Cardiac septum (tissue), 1 donor: ENCODE measurements at places on chromosomes 1 and 21. TPM values are rescaled to one million over a fixed set of nuclear protein-coding genes. Genes with fewer than 3 reads are reported as not detected.

DNA sequence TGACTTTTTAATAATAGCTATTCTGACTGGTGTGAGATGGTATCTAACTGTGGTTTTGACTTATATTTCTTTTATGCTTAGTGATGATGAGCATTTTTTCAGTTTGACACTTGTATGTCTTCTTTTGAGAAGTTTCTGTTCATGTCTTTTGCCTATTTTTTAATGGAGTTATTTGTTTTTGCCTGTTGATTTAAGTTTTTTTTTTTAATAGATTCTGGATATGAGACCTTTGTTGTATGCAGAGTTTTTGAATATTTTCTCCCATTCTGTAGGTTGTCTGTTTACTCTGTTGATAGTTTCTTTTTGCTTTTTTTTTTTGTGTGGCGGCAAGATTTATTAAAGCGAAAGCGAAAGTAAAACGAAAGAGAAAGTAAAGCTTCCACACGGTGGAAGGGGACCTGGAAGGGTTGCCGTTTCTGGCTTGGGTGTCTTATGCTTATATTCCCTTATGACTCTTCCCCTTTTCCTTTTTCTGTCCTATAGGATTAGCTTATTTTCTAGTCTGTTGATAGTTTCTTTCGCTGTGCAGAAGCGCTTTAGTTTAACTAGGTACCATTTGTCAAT is 67.6 kb downstream of the TBX19 start:
- no peak for DNase-seq

- DNase-seq, result no peak
Measured at GRCh38 chr1:15954316-15954715, 21.6 kb downstream of the ZBTB17 start.

DNA sequence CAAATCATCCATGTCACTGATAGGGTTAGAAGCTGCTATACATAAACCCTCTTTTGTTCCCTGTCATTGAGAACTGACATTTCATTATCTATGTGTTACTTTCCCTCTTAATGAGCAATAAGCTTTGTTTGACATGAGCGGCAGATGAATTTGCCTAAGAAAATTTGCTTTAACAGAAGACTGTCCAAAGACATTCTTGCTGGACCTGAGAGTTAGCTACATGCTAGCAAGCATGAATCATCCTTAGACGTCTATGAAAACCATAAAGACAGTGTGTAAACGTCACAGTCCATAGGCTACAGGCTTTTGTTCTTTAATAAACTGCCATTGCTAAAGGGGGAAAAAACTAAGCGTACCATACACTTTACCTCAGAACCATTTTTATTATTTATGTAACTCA is 73.1 kb downstream of the TNFSF4 start:
- DNase-seq, result no peak

DNA sequence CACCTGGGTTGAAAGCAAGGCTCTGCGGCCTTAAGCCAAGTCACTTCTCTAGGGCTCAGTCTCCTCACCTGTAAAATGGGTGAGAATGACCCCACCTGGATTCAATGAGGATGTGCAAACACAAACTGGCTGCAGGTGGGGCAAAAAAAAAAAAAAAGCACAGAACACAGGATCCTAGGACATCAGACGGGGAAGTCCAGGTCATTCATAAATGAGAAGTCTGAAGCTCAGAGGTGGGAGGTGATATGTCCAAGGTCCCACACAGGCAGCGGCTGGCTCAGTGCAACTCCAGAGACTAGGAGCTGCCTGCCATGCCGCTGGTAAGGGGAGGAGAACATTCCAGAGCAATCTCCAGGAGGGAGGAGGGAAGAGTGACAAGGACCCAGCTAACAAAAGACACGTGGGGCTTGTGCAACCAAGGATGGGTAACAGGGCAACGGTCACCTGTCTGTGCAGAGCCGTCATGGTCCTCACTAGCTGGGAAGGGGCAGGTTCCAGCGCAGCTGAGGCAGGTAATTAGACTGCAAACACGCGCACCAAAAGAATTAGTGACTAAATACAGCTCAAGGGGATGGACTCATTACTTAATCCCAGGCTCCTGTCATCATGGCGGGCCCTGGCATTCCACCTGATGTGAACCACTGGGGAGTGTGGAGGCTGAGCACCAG is 19.5 kb downstream of the IFFO2 start:
- DNase-seq, result no peak

GRCh38 chr1:228885845-228886244 is 150.6 kb downstream of the RHOU start:
- no peak for DNase-seq

- DNase-seq, result no peak
Measured at GRCh38 chr1:32742199-32742947, 39.8 kb upstream of the SYNC start.

GRCh38 chr1:23023174-23023845 is 4.0 kb downstream of the KDM1A start:
- DNase-seq, result no peak

GRCh38 chr1:214219902-214220301 is 61.1 kb upstream of the SMYD2 start:
- DNase-seq, result no peak

- no peak for DNase-seq
Measured at GRCh38 chr1:210099921-210100320, 132.7 kb upstream of the SERTAD4 start.

GRCh38 chr1:1132042-1132950 is 16.4 kb upstream of the C1orf159 start:
- DNase-seq, result no peak

GRCh38 chr1:76862447-76862846 is 4.8 kb upstream of the ST6GALNAC5 start:
- DNase-seq, result no peak

DNA sequence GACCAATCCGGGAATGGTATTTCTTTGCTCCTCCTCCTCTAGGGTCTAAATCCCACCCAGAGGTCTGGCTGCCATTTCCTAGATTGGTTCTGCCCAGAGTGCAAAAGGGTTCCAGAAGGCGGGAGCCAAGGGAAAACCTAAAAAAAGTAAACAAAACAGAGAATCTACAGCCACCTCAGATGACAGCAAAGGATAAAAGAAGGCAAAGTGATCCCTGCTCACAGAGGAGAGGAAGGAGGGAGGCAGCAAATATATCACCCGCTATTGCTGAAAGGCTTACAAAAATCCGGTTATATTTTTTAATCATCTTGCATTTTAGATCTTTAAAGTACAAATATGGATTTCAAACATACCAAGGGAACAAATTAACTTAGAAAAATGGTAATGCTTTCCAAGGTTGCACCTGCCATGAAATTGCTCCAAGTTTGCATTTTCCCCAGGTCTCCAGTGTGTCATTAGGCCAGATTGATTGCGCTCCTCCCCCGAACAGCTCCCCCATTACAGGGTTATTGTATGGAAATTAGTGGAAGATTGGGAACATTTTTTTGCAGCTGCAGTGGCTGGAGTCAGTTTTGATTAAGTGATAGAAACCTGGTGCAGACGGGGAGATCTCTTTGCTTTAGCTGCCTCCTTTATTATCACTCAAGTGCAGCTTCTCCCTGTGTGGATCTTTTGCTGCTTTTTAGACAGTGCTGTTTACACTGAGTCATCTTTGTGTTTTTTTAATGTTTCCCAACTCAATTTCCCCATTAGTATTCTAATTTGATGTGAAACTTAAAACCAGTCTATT is 280.5 kb upstream of the CAMK1G start:
- DNase-seq, result no peak

DNA sequence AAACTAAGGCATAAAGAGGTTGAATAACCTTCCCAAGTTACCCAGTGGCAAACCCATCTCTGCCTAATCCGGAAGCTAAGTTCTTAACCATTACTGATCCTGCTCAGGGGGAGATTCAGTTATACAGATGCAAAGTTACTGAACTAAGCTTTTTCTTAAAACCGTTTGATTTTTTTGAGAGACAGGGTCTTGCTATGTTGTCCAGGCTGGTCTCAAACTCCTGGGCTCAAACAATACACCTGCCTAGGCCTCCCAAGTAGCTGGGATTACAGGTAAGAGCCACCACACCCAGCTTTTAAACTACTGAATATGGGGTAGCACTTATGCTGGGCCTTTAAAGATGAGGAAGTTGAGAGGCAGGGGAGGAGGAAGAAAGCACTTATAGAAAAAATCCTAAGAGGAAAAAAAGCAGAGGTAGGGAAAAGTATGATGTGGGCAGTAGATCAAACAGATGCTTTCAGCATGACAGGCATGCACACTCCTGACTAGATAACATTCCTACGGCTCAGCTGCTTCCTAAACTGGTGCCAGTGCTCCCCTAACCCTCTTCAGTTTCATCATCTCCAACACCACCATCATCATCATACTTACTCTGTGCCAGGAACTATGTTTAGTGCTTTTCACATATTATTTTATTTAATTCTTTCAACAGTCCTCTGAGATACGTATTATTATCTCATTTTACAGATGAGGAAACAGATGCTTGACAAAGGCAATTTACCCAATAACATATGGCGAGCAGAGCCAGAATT is 5.8 kb downstream of the PAFAH2 start:
- DNase-seq, result no peak

DNA sequence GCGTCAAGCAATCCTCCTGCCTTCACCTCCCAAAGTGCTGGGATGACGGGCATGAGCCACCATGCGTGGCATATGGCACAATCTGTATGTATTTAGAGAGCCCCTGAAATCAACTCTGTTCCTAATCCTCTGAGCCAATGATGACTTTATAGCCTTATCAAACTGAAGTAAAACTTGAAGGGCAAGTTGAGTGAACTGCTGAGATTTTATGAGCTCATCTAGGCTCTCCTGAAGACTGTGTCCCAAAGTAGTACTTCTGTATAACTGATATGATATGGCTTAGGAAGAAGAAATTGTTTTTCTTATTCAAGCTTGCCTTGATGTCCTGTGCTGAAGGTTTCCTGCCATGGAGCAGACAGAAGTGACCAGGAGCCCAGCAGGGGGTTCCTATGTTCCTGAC is 23.7 kb upstream of the NKAIN1 start:
- DNase-seq, result no peak

DNA sequence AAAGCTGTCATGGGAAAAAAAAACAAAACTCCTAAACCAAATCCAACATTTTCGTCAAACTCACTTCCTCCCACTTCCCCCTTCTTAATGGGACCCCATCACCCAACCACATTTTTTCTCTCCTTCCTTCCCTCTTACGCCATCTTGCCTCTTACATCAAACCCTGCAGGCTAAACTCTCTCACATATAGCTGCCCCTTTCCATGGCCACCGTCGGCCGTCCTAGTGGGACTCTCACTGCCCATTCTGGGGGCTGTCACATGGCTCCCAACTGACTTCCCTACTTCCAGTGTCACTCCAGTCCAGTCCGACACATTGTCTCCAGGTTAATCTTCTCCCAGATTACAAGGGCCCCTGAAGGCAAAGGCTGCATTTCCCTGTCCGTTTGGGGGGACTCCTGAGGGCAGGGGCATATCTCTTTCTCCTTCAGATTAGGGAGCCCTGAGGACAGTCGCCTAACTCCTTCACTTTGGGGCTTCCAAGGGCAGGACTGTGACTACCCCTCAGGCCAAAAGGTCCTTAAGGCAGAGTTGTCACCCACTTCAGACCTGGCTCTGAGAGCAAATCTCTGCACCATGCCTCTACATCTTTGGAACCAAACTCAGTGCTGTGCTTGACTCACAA is 658 bp downstream of the UBXN11 start:
- DNase-seq, result no peak

DNA sequence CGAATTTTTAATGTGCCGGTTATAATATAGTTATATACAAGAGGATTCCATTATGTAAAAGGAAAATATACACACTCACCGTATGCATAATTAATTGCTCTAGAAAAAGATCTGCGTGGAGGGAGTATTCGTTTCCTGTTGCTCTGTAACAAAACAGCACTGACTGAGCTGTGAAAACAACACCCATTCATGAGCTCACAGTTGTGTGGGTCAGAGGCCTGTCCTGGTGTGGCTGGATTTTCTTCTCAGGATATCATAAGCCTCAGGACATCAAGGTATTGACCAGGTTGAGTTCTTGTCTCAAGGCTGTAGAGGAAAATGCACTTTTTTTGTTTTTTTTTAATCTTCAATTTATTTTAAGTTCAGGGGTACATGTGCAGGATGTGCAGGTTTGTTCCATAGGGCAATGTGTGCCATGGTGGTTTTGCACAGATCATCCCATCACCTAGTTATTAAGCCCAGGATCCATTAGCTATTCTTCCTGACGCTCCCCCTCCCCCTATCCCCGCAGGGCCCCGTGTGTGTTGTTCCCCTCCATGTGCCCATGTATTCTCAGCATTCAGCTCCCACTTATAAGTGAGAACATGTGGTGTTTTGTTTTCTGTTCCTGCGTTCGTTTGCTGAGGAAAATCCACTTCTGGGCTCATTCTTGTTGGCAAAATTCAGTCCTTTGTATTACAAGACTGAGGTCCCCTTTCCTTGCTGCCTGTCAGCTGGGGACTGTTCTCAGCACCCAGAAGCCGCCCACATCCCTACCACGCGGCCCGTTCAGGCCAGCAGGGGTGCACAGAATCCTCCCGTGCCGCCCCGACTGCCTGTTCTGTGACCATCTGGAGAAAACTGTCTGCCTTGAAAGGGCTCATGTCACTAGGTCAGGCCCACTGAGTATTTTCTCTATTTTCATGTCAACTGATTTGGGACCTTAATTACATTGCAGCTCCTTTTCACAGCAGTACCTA is 87.4 kb upstream of the ERRFI1 start:
- no peak for DNase-seq

GRCh38 chr21:40386294-40386911 is 460.6 kb downstream of the DSCAM start:
- no peak for DNase-seq

- no peak for DNase-seq
Measured at GRCh38 chr21:37575580-37575979, 209.0 kb downstream of the DYRK1A start.

DNA sequence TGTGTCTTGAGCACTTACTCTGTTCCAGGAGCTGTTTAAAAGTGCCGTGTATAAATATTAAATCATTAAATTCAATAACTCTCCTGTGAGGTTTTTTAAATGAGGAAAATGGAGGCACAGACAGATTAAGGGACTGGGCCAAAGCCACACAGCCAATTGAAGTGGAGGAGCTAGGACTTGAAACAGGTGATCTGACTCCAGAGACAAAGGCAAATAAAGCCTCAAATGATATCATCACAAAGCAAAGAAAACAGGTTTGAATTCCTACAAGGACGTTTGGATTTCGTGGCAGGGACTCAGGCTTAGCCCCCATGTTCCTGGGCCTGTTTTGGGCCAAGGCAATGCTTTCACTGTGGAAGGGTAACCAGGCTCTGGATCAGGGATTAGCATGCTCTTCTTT is 45.2 kb upstream of the DMBX1 start:
- DNase-seq, result no peak

- DNase-seq, result no peak
Measured at GRCh38 chr21:29166323-29166722, 35.9 kb downstream of the MAP3K7CL start.

GRCh38 chr1:168982778-168983177 is 123.7 kb upstream of the ATP1B1 start:
- DNase-seq, result no peak

- DNase-seq, result no peak
Measured at GRCh38 chr1:223230161-223230881, 87.3 kb upstream of the TLR5 start.

The TRAPPC3 gene
- 47.9 TPM for total RNA-seq

The SPRR2E gene
- not detected for total RNA-seq

The GABPB2 gene
- total RNA-seq, result 11.7 TPM

The SLC39A1 gene
- 40.2 TPM for total RNA-seq

The KPRP gene
- not detected for total RNA-seq

The PRAMEF17 gene
- not detected for total RNA-seq

The COL6A2 gene
- total RNA-seq, result 157 TPM

The CCDC17 gene
- total RNA-seq, result 1.2 TPM

The NCMAP gene
- not detected for total RNA-seq
